ENCODE measurements at places on chromosomes 16 and 17.
A peak's percentile ranks its signal among the peaks of the same experiment; 100 is the strongest.

DNA sequence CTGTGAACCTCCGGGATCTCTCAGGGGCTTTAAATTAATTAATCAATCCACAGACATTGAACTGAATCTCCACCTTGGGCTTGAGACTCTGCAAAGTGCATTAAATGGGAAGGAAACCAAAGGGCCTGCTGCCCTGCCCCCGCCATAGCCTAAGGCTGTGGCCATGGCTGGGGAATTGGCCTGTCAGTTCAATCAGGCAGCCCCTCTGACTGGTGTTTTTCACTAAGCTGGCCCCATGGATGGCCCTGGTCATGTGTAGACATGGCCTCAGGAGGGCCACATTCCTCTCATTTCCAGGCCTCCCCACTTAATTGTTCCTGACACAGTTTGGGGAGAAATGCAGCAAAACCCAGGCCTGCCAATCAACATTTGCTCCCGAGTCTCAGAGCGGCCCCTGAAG, 499.8 kb downstream of the WWOX start:
- DNase-seq: no peak

GRCh38 chr17:81335773-81336157, 40.7 kb upstream of the SLC38A10 start:
- DNase-seq: no peak

DNA sequence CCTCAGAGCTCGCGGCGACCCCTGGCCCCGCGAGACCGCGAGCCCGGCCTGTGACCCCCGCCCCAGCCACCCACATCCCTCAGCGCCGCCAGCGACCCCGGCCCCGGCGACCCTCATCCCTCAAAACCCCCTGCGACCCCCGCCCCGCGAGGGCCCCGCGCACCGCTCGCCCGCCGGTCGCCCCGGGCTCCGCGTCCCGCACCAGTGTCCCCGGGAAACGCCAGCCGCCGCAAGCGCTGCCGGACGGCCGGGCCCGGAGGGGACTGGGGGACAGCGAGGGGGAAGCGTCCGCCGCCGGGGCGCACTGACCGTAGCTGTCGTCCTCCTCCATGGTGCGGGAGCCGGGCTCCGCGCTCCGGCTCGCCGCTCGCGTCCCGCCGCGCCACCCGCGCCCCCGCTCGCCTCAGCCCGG, at the start of gene CYTH1:
Gene CYTH1 (minus strand): TSS at position 381 of the 412 bp plus-strand sequence. CDS start 50 bp downstream, at position 331.
- DNase-seq: no peak

- peak; percentile 27 for DNase-seq
These were observed 132.7 kb upstream of the HSBP1 start for GRCh38 chr16:83674931-83675535.

GRCh38 chr17:37756051-37756450, 11.2 kb upstream of the HNF1B start:
- DNase-seq: no peak

All from G401 (cell line).